ENCODE measurements at places on chromosomes 3 and 15.

GRCh38 chr3:182460303-182460702 is 333.0 kb upstream of the ATP11B start:
- DNase-seq: no peak

DNA sequence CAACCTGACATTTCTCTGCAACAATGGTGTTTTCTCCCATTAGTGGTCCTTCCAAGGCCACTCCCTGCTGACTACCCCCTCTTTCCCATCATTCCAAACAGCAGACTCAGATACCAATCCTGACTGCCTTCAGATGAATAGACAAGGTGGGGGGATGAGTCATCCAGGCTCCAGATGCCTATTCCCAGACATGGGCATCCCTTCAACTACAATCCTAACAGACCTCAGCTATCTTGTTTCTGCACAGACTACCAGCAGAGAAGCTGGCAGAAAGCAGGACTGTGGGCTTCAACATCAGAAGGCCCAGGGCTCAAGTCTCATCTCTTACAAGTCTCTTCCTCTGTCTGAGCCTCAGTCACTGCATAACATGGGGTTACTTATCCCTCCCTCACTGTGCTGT is 2.2 kb downstream of the RBP1 start:
- peak; percentile 64 for DNase-seq

DNA sequence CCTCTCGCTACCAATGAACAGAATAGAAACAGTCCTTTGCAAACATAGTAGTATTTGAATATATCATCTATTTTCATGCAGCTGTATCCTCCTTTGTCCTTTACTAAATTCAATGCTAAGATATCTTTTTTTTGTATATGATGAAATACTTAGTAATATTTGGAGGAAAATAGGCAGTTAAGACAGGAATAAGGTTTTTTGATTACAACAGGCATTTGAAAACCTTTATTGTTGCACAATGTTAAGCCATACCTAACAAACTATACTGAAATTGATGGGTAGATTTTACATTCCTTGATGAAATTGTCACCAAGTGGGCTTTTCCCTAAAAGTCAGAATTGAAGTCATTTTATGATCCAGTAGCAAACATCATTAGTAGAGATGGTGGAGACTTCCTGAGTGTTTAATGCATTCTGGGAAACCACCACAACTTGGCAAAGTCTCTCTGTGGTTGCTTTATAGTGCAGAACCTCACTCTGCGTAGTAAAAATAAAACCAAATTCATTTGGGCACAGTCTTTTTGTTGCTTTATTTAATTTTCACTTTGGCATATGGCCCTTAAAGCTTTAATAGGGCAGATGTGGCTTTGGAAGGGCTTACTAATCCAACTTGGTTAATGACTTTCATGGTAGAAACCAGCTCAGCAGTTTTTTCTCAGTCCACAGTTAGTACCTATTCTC is 216.0 kb downstream of the DIPK2A start:
- peak; percentile 42 for DNase-seq

GRCh38 chr15:35535365-35535916 is 10.5 kb downstream of the DPH6 start:
- no peak for DNase-seq

DNA sequence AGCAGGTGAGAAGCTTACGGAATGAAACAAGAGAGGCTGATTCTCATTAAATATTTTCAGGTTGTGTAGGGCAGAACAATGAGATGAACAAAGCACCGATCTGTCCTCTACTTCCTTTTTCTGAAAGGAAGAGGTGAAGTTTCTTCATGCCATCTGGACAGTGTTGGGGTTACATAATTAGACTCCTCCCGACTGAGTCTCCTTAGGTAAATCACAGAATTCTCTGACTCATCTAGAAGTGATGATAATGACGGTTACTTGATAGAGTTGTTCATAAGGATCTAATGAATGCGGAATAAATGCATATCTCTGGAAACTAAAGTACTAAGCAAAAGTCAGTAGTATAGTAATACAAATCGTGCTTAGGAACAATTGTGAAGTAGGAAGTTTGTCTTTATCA is 21.2 kb downstream of the CRTC3 start:
- peak; percentile 61 for DNase-seq

DNA sequence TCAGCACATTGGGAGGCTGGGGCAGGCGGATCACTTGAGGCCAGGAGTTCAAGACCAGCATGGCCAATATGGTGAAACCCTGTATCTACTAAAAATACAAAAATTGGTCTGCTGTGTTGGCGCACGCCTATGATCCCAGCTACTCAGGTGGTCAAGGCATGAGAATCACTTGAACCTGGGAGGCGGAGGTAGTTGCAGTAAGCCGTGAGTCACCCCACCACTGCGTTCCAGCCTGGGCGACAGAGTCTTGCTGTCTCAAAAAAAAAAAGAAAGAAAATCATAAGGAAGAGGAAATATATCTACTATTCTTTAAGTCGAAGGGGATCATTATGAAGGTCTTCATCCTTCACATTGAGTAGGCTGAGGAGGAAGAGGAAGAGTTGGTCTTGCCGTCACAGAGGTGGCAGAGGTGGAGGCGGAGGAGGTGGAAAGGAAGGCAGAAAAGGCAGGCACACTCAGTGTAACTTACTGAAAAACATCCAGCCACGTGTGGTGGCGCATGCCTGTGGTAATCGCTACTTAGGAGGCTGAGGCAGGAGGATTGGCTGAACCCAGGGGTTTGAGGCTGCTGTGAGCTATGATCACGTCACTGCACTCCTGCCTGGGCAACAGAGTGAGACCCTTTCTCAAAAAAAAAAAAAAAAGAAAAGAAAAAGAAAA is 14.2 kb downstream of the CSK start:
- DNase-seq: no peak

- DNase-seq: no peak
Measured at GRCh38 chr3:61944726-61945125, 383.4 kb downstream of the PTPRG start.

- peak; percentile 29 for DNase-seq
Measured at GRCh38 chr3:100754563-100755334, 45.5 kb downstream of the TFG start.

DNA sequence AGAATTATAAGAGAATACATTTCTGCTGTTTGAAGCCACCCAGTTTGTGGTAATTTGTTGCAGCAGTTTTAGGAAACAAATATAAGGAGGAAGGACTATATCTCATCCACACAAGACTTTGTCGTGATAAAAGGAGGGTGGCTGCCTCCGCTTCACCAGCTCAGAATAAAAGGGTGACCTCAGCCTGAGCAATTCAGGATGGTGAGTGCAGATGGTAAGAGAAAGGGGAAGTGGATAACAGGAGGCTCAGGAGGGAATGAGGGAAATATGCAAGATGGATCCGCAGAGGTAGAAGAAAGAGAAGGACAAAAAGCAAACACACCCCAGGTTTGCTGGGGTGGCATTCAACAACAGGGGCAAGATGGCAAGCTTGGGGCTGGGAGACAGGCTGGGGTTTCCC is 108.1 kb upstream of the TNFAIP8L3 start:
- peak; percentile 47 for DNase-seq

- DNase-seq: peak; percentile 84
Measured at GRCh38 chr15:38414357-38414756, 39.6 kb upstream of the FAM98B start.

- no peak for DNase-seq
Measured at GRCh38 chr3:67489816-67490215, 164.6 kb downstream of the SUCLG2 start.

- peak; percentile 76 for DNase-seq
Measured at GRCh38 chr3:187629711-187630110, 40.5 kb downstream of the SST start.

DNA sequence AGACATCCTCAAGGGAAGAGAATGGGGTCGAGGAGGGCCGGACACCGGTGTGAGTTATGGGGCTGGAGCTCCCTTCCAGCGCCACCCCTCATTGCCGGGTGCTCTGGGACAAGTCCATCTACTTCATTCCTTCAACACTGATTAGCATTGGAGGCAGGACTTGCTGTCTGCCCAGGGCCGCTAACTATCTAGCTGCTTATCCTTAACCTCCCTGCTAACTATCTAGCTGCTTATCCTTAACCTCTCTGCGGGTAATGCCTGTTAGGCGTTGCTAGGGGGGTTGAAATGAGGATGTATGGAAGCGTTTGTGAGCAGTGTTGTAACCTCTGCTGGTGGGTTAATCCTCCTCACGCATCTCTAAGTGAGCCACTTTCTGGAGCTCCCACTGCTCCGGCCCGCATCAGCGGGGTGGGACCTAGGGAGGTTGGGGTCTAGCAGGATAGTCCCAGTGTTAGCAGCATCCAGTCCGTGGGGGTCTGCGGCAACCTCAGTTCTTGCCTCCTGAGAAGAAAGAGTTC is 10.9 kb upstream of the CHAC1 start:
- no peak for DNase-seq

- no peak for DNase-seq
Measured at GRCh38 chr15:93451265-93451664, 362.3 kb upstream of the RGMA start.

- no peak for DNase-seq
Measured at GRCh38 chr3:127421943-127422662, 134.3 kb upstream of the PRR20G start.

GRCh38 chr3:116050311-116050915 is 394.9 kb downstream of the LSAMP start:
- DNase-seq: no peak

DNA sequence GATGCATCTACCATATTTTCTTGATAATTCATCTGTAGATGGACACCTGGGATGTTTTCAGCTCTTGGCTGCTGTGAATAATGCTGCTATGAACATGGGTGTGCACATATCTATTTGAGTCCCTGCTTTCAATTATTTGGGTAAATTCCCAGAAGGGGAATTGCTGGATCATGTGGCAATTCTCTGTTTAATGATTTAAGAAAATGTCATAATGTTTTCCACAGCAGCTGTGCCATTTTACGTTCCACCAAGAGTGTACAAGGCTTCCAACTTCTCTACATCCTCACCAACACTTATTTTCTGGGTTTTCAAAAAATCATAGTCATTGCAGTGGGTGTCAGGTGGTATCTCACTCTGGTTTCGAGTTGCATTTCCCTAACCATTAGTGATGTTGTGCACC is 64.4 kb downstream of the NSMCE3 start:
- no peak for DNase-seq

DNA sequence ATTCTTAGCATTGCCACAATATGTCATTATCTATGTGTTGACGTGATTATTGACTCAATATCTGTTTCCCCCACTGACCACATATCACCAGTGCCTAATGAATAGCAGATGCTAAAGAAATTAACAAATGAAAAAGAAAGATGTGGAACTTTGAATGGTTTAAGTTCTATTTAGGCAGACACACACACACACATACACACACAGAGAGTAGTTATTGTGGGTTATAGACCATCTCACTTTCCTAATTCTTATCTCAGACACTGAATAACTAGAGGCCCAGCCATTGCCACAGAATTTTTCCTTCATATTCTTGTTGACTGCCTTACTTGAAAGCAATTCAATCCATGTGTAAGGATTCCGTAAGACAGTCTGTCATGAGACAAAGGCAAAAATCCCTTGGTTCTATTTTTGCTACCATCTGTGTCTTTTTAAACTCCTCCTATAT is 61.9 kb upstream of the PHLDB2 start:
- peak; percentile 73 for DNase-seq

GRCh38 chr3:30399394-30400181 is 206.8 kb upstream of the TGFBR2 start:
- DNase-seq: peak; percentile 30

- DNase-seq: no peak
Measured at GRCh38 chr15:75791337-75791713, 51.9 kb upstream of the UBE2Q2 start.

DNA sequence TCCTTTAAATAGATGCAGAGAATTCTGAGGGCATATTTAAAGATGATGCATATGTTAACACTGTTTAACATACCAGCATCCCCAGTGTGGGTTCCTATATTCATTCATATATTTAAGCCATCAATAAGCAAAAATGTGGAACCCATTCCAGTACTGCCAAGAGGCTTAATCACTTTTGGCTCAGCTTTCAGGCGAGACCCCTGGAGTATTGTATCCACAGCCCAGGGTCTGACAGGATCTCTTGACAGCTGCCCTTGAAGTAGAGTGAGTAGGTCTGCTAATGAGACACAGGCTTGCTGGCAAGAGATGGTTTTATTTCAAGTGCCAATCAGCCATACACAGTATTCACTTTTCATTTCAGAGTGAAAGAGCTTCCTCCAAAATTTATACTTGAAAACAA is 367.3 kb downstream of the OCA2 start:
- no peak for DNase-seq

DNA sequence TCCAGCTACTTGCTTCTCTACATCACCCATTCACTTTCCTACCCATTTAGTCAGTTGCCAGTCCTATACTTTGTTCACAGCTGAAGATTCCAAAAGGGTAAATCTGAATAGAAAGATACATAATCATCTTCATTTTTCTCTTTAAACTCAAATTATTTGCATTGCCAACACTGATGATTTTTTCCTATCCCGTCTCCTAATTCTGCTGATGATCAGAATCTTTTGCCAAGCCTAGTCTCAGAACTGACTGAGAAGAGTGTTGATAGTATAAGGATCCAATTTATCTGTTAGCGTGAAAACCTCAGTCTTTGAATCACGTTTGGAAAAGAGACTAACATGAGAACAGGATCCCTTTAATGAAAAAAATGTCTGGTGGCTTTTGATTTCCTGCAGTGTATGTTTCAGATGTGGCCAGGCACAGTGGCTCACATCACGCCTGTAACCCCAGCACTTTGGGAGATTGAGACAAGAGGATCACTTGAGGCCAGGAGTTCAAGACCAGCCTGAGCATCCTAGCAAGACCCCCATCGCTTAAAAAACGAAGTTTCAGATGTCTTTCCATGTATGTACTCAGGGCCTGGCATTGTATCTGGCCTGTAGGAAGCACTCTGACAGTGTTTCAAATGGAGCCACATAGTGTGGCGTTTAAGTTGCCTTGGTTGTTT is 169.4 kb downstream of the KLHL25 start:
- no peak for DNase-seq

- DNase-seq: peak; percentile 28
Measured at GRCh38 chr15:92163641-92164040, 230.0 kb upstream of the ST8SIA2 start.

DNA sequence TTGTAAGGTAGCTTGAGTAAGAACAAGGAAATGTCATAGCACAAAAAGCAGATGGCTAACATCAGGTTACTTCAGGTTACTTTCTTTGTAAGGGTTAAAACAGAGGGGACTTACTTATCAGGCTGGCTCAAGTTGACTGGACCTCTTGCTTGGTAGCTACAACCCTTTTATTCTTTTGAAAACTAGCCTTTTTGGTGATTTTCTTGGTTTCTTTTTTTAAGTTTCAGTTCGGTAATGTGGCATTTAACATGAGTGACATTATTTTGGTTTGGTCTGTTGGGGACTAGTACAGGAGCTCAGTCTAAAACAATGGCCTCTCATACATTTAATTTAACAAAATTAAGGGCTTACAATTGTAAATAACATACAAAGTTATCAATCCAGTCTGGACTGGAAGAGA is 621.4 kb downstream of the OTOL1 start:
- DNase-seq: no peak

GRCh38 chr3:71436337-71436736 is 147.2 kb downstream of the FOXP1 start:
- DNase-seq: no peak

- no peak for DNase-seq
Measured at GRCh38 chr3:177571271-177571943, 374.1 kb upstream of the TBL1XR1 start.

GRCh38 chr3:73094129-73094528 is 32.7 kb downstream of the EBLN2 start:
- no peak for DNase-seq
